ENCODE measurements at places on chromosomes 4 and X.

- peak; percentile 23 for DNase-seq
Measured at GRCh38 chr4:37685823-37686372, 278 bp downstream of the RELL1 start.

DNA sequence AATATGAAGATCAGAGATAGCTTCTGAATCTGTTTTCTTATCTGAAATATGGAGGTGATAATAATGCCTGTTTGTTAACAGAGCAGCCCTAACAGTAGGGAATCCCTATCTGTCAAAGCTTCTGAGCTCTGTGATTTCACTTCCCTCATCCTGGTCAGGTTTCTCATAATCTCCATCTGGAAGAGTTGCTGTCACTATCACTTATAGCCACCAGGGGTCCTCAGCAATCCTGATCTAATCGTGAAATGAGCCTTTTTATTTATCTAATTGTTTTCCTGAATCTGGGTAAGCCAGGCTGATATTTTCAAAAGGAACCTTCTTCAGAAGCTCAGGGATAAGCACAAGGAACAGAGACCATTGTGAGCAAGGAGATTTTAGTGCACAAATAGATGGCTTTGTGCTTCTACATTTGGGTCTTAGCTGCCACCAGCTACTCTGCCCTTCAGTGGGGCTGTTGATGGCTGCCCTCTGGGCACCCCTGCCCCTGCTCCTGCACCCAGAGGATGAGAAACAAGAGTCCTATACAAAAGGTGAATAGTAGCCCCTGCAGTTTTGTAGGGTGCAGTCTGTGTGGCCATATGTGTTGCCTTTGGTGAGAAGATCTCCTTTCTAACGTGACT is 196.4 kb upstream of the RADX start:
- no peak for DNase-seq

DNA sequence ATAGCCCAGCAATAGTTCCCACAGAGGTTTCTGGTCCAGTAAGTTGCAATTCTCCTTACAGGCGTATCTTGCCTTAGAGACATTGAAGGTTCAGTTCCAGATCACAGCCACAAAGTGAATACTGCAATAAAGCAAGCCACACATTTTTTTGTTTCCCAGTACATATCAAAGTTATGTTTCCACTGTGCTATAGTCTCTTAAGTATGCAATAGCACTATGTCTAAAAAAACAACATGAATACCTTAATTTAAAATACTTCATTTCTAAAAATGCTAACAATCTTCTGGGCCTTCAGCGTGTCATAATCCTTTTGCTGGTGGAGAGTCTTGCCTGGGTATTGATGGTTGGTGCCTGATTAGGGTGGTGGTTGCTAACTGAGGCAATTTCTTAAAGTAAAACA is 659.1 kb downstream of the GRID2 start:
- no peak for DNase-seq

GRCh38 chr4:74845834-74846233 is 51.5 kb upstream of the BTC start:
- no peak for DNase-seq

DNA sequence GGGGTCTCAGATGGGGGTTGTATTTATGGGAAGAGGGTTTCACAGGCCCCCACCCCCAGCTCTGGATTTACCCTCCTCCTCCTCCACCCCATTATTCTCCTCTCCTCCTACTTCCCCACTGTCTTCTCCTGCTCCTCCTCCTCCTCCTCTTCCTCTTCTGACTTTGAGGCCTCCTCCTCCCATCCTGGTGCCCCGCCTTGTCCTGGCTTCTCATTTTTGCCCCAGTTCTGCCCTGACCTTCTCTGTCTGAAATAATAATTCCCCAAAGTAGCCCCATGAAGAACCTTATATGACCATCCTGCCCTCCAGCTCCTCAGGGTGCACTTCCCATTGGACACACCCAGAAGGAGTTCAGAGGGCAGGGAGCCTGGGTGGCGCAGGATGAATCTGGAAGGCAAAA is 351.4 kb upstream of the GATB start:
- no peak for DNase-seq

- no peak for DNase-seq
Measured at GRCh38 chrX:65587616-65588526, 53.3 kb upstream of the LAS1L start.

DNA sequence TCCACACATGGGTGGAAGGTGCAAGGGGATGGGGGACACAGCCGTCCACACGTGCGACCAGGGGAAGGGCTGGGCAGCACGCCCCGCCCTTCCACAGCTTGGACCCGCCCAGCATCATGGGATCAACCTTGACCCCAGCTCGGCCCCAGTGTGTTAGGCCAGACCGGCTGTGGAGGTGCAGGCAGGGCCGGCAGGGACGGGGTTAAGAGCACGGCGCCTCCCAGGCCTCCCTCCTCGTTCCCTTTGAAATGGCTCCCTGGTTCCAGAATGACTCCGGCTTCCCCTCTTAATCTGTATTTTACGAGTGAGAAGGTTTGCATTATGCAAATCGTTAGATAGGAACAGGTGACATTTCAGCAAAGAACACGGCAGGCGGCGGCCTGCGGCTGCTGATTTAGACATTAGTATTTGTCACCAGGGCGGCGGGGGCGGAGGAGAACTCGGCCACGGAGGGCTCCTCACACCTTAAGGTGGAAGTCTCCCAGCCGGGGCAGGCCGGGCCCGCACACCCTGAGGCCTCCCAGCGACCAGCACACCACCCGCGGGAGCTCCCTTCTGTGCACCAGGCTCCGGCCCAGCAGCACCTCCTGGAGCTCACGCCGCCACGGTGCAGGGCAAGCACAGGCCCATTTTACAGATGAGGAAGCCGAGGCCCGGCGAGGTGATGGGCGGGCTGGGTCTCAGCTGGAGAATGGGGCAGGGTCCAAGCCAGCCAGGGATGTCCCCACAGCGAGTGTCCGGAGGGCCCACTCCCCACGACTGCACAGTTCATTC is 116.1 kb downstream of the FAM53A start:
- no peak for DNase-seq

GRCh38 chr4:159422019-159422418 is 319.1 kb downstream of the RAPGEF2 start:
- DNase-seq: no peak

GRCh38 chr4:153217440-153217839 is 13.2 kb downstream of the TRIM2 start:
- DNase-seq: no peak

GRCh38 chr4:16665942-16666551 is 232.4 kb downstream of the LDB2 start:
- no peak for DNase-seq

- DNase-seq: no peak
Measured at GRCh38 chrX:37847733-37848197, 394 bp upstream of the DYNLT3 start.

- DNase-seq: no peak
Measured at GRCh38 chr4:118849867-118850487, 14.1 kb upstream of the SEC24D start.

DNA sequence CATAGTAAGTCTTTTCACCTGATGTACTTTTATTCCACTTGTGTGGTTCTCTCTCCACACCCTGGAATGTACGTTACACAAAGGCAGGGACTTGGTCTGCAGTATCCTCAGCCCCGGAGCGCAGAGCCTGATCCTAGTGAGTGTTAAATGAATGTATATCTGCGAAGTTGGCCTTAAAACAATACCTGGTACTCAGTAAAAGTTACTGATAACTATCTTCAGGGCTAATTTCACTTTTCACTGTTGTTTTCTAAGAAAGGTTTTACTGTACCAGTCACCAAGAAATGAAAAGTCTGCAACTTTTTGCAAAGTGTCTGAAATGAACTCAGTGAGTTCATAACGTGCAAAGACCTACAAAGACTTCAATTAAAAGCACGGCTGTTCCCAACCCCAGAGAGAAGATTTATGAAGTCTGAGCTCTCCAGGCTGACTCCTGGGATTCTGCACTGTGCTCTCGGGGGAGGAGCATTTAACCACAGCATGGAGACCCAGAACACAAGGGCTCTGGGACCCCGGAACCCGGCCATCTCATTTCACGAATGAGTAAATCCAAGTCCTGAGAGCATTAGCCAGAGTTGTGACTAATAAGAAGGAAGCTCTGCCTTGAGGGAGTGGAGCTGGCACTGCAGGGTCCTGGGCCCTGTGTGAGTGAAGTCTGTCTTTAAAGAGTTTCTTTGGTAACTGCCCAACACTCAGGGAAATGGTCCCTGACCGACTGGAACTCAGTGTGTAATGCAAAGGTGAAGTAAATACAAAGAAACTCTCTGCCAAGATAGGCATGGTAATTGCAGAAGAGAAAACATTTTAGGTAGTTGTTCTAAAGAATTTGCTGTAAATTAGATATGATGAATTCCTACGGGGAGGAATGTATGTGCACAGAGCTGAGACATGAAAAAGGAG is 165.8 kb downstream of the NSUN7 start:
- no peak for DNase-seq

DNA sequence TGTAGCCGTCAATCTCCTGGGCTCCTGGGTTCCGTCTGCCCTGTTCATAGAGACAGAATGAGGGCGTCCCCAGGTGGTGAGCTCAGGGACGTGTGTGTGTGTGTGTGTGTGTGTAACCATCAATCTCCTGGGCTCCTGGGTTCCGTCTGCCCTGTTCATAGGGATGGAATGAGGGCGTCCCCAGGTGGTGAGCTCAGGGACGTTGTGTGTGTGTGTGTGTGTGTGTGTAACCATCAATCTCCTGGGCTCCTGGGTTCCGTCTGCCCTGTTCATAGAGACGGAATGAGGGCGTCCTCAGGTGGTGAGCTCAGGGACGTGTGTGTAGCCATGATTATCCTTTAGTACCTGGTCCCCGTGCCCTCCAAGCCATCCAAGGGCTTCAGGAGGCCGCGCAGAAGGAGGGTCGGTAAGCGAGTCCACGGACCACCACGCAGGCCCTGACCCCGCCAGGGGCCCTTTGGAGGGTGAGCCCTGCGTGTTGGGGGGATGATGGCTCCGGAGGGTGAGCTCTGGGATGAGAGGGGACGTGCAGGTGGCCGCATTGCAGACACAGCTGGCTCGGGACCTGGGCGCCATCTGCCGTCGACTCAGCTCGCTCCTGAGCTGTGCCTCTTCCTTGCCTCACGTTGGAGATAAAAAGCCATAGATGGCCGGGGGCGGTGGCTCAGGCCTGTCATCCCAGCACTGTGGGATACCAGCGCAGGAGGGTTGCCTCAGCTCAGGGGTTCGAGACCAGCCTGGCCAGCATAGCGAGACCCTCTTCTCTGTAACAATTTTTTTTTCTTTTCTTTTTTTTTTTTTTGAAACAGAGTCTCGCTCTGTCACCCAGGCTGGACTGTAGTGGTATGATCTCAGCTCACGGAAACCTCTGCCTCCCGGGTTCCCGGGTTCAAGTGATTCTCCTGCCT is 5.4 kb upstream of the GTPBP6 start:
- DNase-seq: no peak

- no peak for DNase-seq
Measured at GRCh38 chr4:163495900-163496299, 1.4 kb downstream of the TMA16 start.

DNA sequence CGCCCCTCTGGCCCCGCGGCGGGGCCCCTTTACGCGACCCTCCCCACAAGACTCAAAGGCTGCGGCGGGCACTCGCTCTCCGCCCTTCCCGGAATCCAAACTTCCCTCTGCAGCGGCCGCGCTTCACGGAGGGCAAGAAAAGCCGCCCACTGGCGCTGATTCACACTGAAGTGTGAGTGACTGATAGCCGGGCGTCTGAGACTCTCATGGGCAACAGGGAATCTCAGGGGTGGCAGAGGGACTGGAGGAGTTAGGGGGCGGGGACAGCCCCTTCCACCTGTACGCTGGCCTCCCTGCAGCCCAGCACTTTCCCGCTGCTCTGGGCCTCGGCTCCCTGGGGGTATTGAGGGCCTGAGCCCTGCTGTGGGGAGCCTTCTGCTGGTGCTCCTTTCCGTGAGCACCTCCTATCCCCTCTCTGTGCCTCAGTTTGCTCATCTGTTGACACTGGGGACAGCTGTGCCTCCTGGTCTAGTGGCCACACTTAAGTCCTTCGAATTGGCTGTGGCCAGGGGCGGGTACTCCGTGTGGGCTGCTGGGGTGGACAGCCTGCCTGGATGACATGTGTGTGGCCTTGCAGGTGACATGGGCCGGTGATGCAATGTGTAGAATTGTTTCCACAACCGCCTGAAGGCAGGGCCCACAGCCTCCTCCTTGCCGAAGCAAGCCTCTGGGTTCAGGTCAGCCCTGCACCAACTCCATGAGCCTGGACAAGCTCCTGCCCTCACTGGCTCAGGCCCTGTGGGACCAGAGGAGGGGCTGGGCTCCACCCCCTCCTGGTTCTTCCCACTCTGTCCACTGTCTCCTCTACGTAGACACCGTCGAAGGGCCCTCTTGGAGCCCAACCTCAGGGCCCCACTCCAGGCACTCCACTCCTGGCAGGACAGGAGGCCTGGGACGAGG is 951 bp downstream of the SH3BP2 start:
- no peak for DNase-seq

DNA sequence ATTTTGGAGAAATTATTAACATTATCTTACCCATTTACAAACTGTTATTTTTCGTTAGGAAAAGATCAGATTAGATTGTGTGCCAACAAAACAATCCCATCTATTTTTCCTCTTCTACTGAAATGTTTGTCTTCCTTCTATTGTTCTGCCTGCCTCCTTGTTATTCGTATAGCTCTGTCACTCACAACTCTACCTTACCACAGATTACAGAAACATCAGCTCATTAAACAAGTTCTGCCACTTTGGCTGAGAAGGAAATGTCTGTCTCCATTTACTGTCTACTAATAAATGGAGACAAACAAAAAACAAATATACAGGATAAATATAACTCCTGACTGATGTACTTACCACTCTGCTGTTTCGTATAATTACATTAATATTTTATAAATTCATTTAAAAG is 211.4 kb downstream of the ENOX2 start:
- no peak for DNase-seq

- no peak for DNase-seq
Measured at GRCh38 chr4:127709456-127709855, 20.7 kb upstream of the SLC25A31 start.

DNA sequence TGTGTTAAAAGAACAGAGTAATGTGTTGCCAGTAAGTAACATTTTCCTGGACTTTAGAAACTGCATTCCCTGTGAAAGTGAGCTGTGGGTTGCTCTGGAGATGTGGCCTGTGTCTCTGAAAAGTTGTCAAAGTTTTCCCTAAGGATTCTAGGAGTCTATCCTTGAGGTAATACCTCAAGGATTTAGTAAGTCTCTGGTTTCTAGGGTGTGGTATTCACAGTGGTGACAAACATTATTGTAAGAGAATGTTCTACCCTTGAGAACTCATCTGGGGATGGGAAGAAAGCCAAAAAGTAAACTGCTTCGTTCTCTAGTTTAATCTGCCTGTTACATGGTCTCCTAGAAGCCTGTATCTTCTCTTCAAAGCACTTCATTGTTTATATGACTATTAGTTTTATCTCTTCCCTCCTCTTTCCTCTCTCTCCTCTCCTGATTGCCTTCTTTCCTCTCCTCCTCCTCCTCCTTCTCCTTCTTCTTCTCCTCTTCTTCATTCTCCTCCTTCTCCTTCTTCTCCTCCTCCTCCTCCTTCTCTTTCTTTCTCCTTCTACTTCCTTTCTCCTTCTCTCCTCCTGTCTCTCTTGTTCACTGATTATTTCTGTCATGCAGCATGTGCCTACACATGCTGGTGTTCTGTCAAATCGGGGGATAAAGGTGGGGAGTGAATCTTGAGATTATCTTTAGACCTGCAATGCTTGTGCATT is 321.3 kb downstream of the PTTG2 start:
- DNase-seq: no peak
